ENCODE measurements at places on chromosomes 7 and 10.

GRCh38 chr10:71526653-71527052 lies 129.9 kb downstream of the CDH23 start:
- DNase-seq = no peak

DNA sequence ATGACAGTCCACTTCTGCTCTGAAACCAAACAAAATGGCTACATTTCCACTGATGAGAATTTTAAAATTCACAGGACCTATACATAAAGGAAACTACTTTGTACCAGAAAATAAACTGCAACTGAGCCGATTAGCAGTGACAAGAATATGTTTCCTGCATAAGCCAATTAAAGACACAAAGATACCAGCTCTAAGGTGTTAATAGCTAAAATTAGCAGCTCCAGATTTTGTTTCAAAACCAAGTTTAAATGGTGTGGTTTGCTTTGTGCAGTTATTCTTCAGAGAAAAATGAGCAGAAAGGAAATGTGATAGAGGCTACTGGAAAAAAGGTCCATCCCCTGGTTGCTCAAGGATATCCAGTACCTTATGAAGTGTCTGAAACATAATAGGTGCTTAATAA lies 123.2 kb downstream of the ANK3 start:
- DNase-seq = no peak

- DNase-seq = no peak
Observed at GRCh38 chr10:104641187-104641936, at the start of gene SORCS3. SORCS3 (plus strand) TSS chr10:104641290.

GRCh38 chr7:125857606-125858005 lies 928.0 kb upstream of the POT1 start:
- DNase-seq = no peak

- no peak for DNase-seq
Observed at GRCh38 chr7:47211519-47211973, 370.4 kb downstream of the TNS3 start.

DNA sequence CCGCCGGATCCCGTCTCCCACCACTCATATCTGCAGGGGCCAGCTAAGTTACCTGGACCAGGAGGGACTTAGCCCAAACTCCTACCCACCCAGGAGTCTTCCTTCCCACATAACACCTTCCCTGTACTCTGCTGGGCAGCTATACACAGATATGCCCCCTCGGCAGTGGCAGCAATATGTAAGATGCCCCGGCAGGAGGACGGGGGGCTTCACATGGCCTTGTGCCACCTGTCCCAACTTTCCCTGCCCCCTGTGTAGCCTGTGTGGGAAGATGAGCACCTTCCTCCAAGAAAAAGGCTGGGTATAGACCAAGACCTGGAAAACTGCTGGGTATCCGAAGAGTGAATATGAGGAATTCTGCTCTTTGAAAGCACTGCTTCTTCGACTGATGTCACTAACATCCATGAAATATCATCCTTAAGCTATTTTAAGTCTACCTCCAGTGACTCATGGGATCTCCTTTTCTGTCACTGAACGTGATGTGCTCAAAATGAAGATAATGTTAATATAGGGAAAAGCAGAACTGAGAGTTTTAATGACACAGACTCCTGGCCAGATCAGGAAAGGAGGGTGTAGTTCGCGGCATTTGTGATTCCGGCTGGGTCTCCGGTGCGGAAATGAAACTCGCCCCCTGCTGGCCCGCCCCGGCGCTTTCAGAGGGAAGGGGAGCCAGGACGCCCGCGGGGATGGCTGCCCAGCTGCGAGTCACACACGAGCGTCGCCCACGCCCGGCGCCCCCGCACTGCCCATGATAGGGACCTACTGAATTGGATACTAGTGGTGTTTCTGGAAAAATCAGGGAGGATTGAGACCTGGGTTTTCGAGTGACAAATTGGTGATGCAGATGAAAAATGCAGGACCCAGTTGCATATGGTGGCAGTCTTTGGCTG lies 256.9 kb upstream of the NFE2L3 start:
- DNase-seq = peak; percentile 29

- DNase-seq = no peak
Observed at GRCh38 chr7:108613949-108614381, 44.3 kb downstream of the DNAJB9 start.

DNA sequence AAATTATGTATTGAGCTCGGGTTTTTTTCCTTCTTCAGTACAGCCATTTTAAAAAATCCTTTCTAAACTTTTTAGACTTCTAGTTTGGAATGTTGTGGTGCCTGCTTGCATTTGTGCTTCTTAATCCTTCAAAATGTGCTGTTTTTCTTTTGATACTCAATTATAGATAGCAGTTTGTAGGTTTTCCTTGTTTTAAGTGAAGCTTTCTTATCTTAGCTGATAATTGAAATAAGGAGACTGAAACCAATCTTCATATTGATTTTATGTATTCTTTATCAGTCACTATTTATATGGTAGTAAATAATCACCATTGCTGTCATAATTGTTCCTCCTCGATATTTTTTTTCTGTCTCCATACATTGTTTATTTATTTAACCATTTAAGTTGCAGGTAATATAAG lies 56.6 kb downstream of the TAF3 start:
- no peak for DNase-seq

GRCh38 chr10:78905015-78905956 lies 163.5 kb upstream of the ZMIZ1 start:
- DNase-seq = no peak

- DNase-seq = no peak
Observed at GRCh38 chr10:116526219-116526618, 19.5 kb upstream of the PNLIP start.

GRCh38 chr7:16068183-16068582 lies 353.2 kb downstream of the CRPPA start:
- DNase-seq = no peak

DNA sequence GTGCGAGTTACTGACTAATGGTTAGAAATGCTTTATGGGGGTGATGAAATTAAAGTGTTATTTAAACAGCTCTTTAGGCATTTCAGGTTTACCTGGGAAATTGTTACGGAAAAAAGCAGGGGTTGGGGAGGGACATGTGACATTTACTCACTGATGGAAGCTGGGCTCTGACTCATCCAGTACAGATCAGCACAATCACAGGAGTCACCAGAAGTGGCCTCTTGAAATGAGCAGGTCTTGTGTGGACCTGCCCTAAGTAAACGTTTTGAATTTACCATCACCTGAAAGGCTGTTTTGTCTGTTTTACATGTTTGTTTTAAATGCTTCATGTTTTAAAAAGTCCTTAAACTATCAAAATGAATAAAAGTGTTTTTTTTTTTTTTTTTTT lies 2.3 kb downstream of the GLRX3 start:
- no peak for DNase-seq

DNA sequence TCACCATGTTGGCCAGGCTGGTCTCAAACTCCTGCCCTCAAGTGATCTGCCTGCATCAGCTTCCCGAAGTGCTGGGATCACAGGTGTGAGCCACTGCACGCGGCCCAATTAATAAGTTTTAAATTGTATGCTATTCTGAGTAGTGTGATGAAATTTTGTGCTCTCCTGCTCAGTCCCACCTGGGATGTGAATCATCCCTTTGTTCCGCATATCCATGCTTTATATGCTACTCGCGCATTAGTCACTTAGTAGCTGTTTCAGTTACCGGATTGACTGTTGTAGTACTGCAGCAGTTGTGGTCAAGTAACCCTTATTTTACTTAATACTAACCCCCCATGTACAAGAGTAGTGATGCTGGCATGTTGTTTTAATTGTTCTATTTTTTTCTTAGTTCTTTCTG lies 47.3 kb upstream of the OIT3 start:
- no peak for DNase-seq

DNA sequence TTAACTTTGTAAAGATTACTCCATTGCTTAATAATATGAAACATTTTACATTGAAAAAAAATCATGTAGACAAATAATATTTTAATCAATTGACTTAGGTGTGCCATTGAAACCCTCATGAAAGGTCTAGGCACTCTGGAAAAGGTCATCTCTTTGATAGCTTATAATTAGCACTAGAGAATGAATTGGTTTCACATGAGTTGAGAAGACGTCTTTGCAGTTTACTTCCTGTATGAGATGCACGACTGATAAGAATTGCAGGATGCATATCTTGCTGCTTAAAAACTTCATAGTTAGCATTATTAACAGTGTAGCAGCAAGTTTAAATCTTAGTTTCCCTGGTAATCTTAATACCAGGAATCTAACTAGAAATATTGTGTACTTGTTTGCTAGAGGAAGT lies 614.2 kb upstream of the COBL start:
- DNase-seq = no peak

DNA sequence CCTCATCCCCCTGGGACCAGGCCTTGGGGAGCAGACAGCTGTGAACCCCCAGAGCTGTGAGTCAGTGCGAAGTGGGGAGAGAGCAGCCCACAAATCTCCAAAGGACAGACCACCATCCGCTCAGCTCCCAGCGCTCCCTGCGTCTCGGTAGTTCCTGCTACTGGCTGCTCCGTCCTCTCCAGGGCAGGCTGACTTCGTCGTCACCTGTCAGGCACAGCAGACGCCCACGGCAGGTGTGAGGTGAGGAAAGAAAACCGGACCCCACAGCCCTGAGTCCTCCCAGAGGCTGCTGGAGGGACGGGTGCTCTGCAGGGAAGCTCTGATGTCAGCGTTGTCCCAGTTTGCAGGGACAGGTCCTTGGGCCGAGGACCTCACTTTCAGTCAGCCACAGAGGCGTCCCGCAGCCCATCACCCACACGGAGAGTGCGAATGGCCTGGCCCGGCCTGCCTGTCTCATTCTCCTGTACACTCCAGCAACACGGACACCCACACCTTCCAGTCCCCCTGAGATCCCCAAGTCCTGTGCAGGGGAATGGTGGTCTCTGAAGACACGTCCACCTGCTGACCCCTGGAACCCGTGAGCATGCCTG lies 95.2 kb downstream of the DNAJB6 start:
- no peak for DNase-seq

All from HL-60 (cell line).